ENCODE measurements at places on chromosomes 1 and 21.

- no peak for DNase-seq
Measured at GRCh38 chr21:45003331-45004058, 63.7 kb downstream of the SLX9 start.

GRCh38 chr1:191240925-191241324 lies 763.3 kb upstream of the BRINP3 start:
- no peak for DNase-seq

DNA sequence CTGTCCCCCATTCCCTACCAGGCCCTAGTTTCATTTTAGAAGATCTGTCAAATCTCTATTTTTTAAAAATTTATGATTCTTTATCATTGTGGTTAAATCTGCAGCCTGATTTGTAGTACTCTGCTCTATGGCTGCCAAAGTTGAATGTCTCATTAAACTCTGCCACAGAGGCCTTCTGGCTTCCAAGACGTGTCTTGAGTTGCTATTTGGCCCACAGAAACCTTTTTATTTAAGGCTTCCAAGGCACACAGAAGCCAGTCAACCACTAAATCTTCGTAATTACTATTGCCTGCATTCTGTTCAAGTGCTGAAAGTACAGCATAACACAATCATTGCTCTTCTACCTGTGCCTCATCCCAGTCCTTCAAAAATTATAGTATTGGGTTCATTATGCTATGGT lies 971.0 kb downstream of the NCAM2 start:
- no peak for DNase-seq

DNA sequence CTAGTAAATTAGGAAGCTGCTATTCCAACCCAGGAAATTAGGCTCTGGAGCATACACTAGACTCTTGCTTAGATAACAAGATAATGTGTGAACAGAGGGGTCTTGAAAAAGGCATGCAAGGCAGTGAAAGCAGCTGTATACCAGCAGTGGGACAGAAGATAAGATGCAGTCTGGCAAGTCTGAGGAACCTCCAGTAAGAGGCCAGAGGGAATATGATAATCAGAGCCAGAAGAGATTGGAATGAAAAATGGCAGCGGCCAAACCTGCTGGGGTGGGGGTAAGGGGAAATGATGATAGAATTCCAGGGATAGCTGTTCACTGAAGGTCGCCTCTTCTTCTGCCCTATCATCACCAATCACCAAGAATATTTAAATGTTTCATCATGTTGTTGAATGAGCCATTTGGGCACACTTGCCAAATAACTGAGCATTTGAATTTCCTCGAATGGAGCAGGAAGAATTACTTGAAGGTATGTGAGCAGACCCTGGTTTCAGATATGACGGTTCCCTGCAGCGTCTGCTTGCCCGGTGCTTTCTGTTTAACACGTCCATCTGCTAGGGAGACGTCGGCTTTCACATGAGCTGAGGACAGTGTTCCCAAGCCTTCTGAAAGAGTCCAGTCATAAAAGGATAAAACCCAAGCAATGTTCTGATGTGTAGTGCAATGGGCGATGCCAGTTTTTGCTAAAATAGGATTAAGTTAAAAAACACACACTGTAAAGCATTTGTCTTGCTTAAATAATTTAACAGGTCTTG lies 173.3 kb downstream of the RWDD3 start:
- no peak for DNase-seq

DNA sequence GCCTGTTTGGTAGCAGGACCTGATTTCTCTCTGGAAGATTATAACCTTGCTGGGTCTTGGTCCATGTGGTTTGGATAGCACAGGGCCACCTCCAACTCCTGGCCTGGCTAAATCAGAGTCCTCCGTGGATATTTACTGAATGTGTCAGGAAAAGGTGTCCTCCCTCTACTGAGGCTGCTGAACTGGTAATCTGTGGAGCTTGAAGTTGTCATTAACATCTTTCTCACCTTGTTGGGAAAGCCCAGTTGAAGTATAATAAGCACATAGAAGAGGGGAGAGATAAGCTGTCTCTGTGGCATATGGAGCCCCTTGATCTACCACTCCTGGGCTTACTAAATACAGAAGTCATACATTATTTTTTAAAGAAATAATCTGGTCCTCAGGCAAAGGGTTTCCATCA lies 294.3 kb upstream of the B3GALT2 start:
- no peak for DNase-seq

- DNase-seq: peak; percentile 51
Measured at GRCh38 chr1:31394584-31395193, 18.3 kb upstream of the SERINC2 start.

- no peak for DNase-seq
Measured at GRCh38 chr1:47388030-47388890, 27.8 kb upstream of the FOXE3 start.

GRCh38 chr1:221800831-221801230 lies 58.9 kb upstream of the DUSP10 start:
- DNase-seq: no peak

GRCh38 chr1:115767403-115767802 lies 1.1 kb downstream of the CASQ2 start:
- no peak for DNase-seq

- DNase-seq: no peak
Measured at GRCh38 chr1:19569786-19570185, 74.3 kb upstream of the NBL1 start.

GRCh38 chr1:14842891-14843290 lies 244.4 kb downstream of the KAZN start:
- no peak for DNase-seq

Measured in C1 segment of cervical spinal cord (tissue), 14 donors.